Astrocyte (in vitro differentiated cells and primary cell): ENCODE measurements at places on chromosomes 12 and 14.

GRCh38 chr12:95395696-95396095 lies 78.3 kb upstream of the METAP2 start:
- DNase-seq, result no peak

- DNase-seq, result no peak
These were observed 24.6 kb upstream of the ANP32D start for GRCh38 chr12:48447755-48448154.

- DNase-seq, result peak; percentile 27
These were observed 439.3 kb upstream of the FLRT2 start for GRCh38 chr14:85090681-85091080.

DNA sequence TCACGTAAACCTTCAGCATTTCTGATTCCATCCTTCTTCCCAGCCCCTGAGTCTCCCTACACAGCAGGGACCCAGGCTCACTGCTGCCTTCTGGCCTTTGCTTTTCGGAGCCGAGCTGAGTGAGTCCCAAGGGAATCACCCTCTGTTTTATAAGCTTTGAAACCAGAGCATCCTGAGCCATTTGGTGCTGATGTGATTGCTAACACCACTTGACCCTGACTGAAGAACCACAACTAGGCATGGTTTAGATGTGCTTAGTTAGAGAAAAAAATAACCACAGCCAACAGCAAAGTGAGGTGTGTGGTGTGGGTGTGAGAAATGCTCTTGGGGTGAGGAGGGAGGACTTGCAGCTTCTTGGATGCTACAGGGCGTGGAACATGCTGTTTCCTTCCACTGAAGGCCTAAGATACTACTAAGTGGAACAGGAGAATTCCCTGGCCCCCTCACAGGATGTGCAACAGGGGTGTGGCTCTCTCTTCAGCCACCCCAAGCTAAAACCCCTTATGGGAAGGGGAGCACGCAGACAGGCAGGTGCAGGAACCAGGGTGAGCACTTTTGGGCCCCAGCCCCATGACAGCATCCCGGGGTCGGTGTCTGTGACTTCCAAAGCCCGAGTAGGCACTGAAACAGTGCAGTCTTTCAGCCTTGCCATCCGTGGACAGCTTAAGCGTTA lies at the start of gene TC2N:
Gene TC2N (minus strand): TSS at position 221 of the 673 bp plus-strand sequence. CDS start 53,767 bp downstream, outside the sequence.
- DNase-seq, result no peak

GRCh38 chr12:12673296-12673695 lies 22.7 kb downstream of the GPR19 start:
- no peak for DNase-seq

DNA sequence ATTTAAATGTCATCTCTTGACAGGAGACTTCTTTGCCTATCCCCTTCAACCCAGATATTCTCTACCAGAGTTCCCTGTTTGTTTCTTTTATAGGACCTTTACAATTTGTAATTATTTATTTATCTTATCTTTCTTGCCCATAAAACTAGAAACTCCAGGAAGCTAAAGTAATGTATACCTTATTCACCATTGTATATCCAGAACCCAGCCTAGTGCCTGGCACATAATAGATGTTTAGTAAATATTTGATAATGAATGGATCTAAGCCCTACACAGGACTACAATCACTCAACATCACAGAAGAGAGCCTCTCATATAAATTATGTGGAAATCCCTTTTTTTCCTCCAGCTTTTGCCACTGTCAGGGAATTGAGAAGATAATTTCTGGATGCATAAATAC lies 125.6 kb upstream of the CNOT2 start:
- DNase-seq, result no peak

DNA sequence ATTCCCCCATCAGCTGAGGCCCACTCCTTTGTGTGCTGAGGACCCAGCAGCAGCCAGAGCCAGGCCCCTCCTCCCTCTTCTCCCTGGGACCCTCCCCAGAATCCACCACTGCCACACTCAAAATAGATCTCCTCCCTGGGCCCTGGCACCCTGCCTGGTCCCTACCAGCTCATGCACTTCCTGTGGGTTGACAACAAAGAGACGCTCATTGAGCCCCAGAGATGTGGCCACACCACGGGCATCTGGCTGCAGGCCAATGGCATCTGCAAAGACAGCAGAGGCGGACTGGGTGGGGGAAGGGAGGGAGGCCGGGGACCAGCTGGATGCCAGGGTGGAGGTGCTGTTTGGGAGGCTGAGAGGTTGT lies 16.0 kb upstream of the ENDOU start:
- no peak for DNase-seq

- DNase-seq, result peak; percentile 83
These were observed 563 bp upstream of the STXBP6 start for GRCh38 chr14:25050269-25051150.

- peak; percentile 55 for DNase-seq
These were observed at the start of gene SYNE2 for GRCh38 chr14:63852817-63853731. SYNE2 (plus strand) TSS chr14:63853004; CDS start chr14:63909149, 56,145 bp downstream.

- DNase-seq, result peak; percentile 60
These were observed 441 bp downstream of the PDE3A start for GRCh38 chr12:20368651-20369304.

- no peak for DNase-seq
These were observed 68.8 kb downstream of the SLCO1A2 start for GRCh38 chr12:21265932-21266331.

DNA sequence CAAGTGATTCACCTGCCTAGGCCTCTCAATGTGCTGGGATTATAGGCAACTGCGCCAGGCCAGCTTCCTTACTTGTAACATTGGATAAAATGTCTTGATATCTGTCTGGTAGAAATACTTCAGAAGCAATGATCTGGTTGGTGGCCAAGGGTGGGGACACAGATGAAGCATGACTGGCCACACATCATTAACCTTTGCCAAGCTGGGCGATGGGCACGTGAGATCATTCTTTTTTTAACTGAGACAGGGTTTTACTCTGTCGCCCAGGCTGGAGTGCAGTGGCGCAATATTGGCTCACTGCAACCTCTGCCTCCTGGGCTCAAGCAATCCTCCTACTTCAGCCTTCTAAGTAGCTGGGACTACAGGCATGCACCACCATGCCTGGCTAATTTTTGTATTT lies 31.1 kb downstream of the PLEKHH1 start:
- DNase-seq, result no peak

DNA sequence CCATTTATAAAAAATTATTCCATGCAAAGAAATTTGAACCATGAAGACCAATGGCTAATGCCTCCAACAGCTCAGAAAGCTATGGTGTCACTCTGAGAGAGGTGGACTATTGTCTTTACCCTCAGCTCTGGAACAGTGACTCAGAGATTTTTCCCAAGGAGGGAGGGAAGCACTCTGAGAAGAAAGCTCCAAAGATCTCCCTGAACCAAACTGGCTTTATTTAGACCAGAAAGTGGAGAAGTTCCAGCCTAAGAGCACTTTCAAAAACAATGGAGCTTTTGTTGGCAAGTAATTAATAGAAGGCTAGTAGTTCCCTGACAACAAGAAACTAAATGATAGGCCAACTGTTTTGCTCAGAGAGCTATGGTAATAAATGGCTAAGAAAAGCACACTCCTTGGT lies 599.9 kb upstream of the MDGA2 start:
- no peak for DNase-seq

GRCh38 chr12:3966376-3966775 lies 93.2 kb upstream of the PARP11 start:
- DNase-seq, result no peak

DNA sequence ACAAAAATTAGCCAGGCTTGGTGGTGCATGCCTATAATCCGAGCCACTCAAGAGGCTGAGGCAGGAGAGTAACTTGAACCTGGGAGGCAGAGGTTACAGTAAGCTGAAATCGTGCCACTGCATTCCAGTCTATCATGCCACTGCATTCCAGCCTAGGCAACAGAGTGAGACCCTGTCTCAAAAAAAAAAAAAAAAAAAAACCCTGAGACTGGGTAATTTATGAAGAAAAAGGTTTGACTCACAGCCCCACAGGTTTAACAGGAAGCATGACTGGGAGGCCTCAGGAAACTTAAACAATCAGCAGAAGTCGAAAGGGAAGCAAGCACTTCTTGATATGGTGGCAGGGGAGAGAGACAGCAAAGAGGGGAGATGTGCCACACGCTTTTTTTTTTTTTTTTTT lies 123.2 kb downstream of the GXYLT1 start:
- peak; percentile 4 for DNase-seq

DNA sequence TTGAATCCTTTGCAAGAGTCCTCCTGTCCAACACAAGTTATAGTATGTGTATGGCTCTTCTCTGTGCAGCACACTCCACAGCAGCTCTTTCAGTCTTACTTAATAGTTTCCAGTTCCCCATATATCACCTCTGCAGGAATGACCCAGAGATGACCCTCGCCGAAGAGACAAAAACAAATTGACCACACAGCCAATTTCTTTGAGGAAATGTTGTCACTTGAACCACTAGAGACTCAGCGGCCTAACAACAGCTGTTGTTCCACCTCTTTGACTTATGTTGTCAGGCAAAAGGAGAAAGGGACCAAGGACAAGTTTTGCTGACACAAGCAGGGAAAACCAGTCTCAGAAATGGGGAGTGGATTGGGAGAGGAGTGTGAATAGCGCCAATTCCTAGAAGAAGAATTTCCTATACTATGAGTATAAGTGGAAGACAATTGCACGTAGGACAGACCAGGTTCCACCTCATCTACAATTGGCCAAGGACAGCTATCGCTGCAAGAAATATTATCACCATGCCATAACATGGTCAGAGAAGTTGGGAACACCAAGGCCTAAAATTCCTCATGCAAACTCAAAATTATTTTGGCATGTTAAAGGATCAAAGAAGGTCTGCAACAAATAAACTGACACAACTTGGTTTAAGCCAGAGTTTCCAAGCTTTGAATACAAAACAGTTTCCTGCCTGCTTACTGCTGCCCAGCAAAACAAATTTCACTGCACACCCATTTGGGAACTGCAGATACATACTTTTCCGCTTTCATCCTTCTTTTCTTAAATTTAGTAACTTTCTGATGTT lies 41.7 kb upstream of the ITPR2 start:
- DNase-seq, result no peak
